ENCODE measurements at places on chromosomes 5 and 9.

DNA sequence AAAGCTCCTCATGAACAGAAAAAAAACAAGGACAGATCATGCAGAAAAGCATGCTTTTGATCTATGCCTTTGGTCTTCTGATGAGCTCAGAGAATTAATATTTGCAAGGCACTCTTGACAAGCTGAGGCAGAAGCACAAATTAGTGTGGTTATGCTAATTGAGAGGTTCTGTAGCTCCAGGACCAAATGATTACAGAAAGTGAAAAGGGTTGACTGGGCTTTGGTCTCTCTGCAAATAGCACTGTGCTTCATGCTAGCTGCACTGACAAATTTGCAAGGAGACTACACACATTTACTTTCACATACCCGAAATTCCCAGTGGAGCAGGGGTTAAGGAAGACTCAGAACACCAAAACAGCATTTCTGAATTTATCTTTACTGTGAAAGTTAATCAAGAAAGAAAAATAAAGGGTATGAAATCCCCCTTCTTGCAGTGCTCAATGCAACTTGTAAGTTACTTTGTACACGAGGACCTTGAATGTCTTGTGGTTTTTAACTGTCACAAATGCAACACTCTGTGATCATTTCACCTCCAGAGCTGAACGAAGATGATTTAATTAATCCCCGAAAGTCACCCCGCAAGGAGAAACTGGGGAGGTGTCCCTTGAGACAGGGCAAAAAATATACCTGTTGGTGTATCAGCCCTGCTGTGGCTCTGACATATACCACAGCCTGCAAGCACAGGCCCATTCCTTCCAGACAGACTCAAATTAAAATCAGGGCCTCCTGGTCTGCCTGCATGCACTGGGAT, 11.9 kb downstream of the RAPGEF1 start:
- no peak for DNase-seq

GRCh38 chr9:86591472-86591871, 237.3 kb upstream of the TUT7 start:
- no peak for DNase-seq

DNA sequence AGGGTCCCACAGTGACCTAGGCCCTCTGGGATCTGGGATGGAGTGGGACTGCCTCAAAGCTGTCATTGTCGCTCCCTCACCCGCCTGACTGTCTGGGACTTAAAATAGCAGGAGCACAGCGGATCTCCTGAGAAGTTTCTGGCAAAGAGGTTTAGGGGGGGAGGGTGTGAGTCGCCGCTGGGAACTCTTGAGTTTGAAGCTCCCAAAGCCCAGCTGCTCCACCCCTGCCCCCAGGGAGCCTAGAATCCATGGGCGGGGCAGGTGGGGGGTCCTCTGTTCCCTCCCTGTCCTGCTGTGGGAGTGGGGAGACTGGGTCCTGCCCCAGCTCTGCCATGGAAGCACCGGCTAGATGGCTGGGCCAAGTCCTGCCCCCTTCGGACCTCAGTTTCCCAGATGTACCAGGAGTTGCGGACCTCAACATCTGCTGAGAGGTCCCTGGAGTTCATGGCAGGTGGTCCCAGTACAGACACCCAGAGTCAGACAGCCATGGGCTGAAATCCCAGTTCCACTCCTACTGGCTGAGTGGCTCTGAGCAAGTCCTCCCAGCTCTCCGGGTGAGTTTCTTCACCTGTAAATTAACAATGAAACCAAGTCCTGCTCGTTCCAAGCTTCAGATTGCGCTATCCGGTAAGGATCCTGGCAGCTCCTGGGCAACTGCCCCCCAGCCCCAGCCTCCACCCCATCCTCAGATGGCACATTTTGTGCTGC, 985 bp upstream of the WDR38 start:
- DNase-seq = no peak

DNA sequence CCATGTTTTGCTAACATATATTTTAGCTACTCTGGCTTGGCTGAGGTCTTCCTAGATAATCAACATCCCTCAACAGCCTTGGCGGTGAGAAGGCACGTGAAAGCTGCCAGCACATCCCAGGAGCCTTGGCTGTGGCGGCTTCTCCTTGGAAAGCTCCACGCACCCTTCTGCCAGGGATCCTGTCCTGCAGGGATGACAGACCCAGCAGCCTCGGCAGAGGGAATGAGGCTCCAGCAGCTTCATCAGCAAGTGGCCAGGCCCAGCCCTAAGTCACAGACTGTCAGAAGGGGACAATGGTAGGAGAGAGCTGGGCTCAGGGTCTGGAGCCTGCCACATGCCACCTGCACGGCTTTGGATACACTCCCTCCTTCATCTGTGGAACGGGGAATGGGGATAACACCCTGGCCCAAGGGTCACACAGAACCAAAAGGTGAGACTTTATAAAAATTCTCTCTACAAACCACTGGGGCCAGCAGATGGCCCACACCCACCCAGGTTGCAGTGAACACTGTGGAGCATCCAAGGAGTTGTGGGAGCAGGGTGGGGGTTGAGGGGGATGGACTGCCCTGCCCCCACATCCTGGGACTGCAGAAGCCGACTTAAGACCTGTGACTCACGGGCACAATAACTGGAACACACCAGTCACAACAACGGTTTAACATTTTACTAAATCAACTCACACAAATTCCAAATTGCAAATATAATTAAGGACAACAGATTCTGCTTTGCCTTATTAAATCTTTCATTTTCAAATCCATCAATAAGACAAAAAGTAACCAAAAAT, 65.1 kb downstream of the MACROH2A1 start:
- no peak for DNase-seq

GRCh38 chr9:27800692-27801370, 227.6 kb upstream of the C9orf72 start:
- DNase-seq = no peak

DNA sequence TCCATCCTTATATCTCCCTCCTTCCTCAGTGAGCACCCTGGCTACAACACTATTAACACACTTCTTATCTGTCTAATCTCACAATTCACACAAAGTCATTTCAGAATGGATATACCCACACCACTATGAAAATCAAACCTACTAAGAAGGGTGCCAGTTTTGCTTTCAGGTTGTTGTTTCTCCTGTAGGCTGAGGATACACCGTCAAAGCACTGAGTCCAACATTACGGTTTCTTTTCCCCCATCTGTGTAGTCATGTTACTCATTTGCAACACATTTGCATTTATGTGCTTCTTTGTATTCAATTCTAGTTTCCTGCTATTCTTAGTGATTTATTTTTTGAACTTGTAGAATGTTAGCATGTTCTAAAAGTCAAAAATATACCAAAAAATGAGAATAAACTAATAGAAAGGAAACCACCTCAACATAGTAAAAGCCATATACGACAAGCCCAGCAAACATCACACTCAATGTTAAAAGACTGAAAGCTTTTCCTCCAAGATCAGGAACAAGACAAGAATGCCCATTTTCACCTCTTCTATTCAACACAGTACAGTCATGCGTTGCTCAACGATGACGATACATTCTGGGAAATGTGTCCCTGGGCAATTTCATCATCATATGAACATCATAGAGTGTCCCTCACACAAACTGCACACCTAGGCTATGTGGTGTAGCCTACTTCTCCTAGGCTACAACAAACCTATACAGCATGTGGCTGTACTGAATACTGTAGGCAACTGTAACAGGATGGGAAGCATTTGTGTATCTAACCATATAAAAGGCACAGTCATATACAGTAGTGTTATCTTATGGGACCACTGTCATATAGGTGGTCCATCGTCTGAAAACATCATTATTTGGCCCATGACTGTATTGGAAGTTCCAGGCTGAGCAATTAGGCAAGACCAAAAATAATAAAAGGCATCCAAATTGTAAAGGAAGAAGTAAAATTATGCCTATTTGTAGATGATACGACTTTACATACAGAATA, 6.3 kb downstream of the ROR2 start:
- DNase-seq = no peak

GRCh38 chr9:137076636-137077009, 694 bp upstream of the UAP1L1 start:
- no peak for DNase-seq

DNA sequence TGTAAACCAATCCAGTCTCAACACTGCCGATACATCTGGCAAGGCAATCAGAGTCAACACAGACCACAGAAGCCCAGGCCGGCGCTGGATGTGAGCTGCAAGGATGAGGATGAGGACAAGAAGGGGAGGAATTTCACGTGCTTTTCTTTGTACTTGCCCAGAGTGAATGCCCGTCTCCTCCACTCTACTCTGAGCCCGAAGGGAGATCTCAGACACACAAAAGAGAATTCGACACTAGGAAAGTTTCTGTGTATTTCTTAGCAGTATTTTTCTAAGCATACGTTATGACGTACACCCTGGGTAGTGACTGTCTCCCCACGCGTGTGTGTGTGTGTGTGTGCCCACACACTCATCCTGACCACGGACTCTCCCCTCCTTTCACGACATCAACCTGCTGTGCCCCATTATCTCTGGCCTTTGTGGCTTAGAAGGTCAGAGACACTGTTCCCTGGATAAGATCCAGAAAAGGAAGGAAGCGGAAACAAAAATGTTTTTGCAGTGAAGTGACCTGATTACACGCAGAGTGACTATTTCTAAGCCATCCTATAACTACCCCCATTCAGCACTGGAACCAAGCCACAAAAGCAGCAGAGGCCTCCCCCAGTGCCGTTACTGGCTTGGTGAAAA, 227.3 kb upstream of the DAPK1 start:
- no peak for DNase-seq
